ENCODE measurements at places on chromosomes 16 and 17.
A peak's percentile ranks its signal among the peaks of the same experiment; 100 is the strongest.

GRCh38 chr17:55285340-55286301 is 20.9 kb downstream of the HLF start:
- no peak for DNase-seq

GRCh38 chr17:50621574-50622031 is 13.1 kb upstream of the ABCC3 start:
- no peak for DNase-seq

GRCh38 chr17:48155889-48156611 is 48.5 kb downstream of the SNX11 start:
- DNase-seq, result no peak

DNA sequence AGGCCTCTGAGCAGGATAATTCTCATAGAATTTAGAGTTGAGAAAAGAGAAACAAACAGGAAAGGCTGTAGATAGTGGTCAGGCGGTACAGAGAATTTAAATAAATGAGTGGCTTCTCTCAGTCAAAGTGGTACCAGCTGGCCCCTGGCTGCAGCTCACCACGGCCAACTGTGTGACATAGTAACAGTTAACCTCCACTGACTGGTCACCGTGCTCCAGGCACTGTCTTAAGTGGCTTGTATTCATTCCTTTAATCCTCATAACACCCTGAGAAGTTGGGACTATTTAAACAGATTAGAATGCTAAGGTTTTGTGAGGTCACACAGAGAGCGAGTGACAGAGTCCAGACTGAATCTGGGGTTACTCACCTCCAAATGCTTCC is 108.9 kb downstream of the GNAO1 start:
- no peak for DNase-seq

DNA sequence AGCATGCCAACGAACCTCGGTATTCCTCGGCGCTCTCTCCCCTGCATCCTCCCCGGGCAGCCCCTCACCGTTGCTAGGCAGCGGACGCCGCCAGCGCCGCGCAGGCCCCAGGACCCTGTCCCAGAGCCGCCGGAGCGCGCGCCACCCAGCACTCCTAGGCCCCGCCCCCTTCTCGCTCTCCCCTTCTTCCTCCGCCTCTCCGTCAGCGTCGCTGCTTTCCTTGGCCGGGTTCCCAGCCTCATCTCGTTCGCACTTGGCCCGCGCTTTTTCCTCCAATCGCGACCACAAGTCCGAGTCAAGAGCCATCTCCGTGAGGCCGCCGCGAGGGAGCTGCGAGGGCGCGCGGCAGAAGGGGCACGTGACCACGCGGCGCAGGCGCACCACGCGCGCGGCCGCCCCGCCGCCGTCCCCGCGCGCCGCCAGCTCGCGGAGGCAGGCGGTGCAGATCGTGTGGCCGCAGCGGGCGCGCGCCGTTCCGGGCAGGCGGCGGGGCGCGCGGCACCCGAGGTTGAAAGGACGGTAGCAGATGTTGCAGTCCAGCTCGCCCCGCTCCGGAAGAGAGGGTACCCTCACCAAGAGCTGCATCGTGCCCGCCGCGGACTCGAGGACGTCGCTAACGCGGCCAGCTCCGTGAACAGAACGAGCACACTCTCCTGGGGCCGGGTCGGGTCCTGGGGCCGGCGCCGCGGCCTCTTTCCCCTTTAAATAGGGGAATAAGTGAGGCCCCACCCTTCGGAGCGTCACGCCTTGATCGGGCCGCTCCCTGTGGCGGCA is at the start of gene RNF227:
RNF227 (minus strand) TSS at position 679 of the 774 bp plus-strand sequence; CDS start at position 585, 94 bp downstream.
- DNase-seq, result peak; percentile 80

DNA sequence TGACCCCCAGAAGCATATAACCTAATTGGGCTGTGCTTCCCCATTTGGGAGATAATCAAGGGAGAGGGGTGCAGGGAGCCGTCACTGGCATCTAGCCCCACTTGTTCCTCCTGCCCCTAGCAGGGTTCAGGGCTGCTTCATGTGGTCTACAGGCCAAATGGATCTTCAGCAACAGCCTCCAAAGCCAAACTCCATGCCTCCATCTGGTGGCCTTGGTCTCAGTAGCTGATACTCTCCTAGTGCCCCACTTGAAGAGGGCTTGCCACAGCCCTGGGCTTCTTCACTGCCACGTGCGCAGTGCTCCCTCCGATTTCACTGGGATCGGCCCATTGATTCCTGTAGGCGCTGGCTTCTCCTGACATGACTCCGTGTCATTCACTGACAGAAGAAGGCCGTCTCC is 24.6 kb downstream of the LYRM9 start:
- DNase-seq, result no peak

DNA sequence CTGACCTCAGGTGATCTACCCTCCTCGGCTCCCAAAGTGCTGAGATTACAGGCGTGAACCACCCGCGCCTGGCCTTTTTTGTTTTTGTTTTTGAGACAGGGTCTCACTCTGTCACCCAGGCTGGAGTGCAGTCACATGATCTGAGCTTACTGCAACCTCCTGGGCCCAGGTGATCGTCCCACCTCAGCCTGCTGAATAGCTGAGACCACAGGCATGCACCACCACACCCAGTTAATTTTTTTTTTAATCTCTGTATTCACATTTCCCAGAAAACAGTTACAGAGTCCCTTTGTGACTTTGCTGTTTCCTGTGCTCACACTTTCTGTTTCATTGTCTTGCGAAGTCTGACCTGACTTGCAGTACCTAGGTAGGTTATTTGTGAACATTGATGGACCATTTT is 2.7 kb downstream of the CLUAP1 start:
- DNase-seq, result peak; percentile 39

DNA sequence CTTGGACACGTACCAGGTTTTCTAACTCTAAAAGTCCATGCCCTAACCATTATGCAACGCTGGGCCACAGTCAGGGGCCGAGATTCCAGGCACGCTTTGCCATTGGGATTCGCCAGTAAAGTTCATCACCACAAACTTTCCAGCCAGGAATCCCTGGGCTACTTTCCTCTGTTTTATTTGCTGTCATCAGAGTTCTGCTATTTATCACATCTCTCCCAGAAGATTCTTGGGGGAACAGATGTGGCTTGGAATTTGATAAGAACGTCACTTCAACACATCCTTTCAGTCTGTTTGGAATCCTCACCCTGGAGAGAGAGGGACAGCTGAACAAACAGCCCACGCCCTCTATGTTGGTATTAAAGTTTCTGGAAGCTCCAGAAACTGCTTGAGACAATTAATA is 109.6 kb upstream of the CACNG3 start:
- no peak for DNase-seq

DNA sequence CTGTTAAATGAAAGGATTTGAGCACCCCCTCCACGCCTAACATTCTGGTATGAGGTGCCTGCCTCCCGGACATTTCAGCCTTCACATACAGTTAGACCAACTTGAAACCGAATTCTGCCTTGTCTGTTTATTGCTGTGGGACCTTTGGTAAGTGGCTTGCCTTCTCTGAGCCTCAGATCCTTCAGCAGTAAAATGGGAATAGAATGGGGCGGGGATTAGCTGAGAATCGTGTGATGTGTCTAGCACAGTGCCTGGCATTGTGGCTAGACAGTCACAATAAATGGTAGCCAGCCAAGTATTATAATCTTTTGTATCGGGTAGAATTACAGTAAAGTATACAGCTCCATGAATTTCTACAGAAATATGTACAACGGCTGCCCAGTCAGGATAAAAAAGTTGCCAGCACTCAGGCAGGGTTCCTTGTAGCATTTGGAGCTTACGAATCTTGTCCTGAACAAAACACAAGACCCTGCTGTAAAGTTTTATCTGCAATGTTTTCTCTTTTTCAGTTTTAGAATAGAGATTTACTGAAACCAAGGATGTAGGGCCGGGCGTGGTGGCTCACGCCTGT is 786 bp downstream of the TMC7 start:
- DNase-seq, result no peak

GRCh38 chr16:83887080-83887479 is 11.8 kb upstream of the MLYCD start:
- no peak for DNase-seq

DNA sequence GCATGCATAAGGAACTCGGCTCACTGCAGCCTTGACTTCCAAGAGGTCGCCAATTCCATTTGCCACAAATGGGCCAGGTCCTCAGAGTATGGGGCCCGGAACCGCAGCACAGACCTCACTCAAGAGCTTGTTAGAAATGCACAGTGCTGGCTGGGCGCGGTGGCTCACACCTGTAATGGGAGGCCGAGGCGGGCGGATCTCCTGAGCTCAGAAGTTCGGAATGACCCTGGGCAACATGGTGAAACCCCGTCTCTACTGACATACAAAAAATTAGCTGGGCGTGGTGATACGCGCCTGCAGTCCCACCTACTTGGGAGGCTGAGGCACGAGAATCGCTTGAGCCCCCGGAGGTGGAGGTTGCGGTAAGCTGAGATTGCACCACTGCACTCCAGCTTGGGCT is 19.6 kb upstream of the N4BP1 start:
- DNase-seq, result no peak

DNA sequence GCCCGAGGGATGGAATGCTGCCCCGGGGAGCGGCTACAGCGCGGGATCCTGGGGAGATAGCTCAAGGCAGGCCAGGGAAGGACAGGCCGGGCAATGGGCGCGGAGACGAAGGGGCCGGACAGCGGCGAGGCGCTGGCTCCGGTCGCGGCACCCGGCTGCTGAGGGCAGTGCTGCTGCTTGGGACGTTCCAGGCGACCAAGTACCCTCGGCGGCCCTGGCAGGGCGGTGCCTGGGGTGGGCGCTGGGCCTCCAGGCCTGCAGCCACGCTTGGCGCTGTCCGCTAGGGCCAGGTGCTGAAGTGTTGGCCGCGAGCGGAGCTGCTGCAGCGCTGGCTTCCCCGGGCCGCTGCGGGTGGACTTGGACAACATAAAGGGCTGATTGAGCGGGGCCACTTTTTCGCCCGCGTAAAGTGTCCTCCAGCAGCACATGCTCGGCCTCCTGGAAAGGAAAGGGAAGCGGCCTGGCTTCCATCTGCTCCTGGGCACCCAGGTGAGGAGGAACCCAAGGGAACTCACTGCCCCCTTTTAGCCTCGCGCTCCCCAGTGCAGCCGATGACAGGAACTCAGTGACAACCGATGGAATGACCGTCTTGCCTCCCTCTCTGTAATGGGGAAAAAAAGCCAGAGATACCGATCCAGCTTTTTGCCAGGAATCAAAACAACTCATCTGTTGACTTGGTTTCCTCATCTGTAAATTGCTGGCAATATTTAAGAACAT is 23.7 kb downstream of the CLEC3A start:
- peak; percentile 34 for DNase-seq

GRCh38 chr16:2586241-2586640 is 48.4 kb downstream of the PDPK1 start:
- no peak for DNase-seq

DNA sequence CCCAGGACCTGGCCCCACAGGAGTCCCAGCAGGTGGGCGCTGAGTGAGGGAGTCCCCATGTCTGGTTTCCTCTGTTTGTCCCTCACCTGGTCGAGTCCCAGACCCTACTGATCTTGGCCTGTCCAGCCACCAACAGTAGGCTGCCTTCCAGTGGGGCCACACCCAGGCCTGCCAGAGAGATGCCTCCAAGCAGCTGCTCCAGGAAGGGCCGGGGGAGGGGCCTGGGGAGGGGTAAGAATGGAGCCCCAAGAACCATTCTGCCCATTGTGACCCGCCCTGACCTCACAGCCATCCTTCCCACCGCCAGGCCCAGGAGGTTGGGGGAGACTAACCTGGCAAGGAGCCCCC is 736 bp downstream of the SPATA20 start:
- no peak for DNase-seq

DNA sequence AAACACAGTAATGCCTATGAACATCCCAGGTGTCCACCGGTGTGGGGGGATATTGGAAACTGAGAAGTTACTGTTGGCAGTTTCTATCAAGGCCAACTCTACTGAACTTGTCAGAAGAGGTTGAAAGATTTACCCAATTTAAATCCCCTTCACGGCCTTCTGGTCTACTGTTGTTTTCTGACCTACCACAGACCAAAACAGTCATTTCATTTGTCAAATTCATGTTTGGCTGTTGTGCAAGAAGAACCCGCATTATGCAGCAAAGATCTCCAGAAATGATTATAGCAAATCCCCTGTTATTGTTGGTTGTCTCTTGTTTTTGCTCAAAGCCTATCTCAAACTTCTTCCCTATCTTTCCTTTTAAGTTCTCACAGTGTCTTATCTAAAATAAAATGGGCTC is 73.1 kb upstream of the MAF start:
- DNase-seq, result no peak

DNA sequence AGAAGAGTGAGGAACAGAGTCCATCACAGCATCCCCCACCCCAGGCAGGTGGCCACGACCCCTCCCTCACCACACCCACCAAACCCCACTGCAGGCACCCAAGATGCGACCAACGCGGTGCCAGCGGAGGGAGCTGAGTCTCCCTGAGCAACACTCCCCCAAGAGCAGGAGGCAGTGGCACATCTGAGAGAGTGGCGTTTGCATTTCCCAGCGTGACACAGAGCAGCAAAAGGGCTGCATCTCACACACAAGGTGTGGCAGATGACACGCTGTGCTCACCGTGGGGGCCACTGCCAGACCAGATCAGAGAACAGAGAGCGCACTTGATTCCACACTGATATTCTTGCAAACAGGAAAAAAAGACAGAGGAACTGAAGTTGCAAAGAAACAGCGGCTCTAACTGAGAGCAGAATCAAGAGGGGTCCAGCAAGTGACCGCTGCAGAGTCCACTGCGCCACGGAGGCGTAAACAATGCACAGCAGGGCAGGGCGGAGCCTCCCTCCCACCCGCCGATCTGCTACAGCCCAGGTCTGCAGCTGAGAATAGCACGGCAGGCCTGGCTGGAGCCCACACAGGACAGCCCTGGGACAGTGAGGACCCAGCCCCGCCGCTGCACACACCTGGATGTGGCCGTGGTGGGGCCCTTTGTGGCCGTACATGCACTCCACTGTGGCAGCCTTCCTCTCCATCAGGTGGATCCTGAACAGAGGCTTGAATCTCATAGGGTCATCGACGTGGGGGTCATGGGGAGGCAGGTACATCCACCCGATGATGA is 26.0 kb upstream of the C16orf95 start:
- DNase-seq, result no peak

DNA sequence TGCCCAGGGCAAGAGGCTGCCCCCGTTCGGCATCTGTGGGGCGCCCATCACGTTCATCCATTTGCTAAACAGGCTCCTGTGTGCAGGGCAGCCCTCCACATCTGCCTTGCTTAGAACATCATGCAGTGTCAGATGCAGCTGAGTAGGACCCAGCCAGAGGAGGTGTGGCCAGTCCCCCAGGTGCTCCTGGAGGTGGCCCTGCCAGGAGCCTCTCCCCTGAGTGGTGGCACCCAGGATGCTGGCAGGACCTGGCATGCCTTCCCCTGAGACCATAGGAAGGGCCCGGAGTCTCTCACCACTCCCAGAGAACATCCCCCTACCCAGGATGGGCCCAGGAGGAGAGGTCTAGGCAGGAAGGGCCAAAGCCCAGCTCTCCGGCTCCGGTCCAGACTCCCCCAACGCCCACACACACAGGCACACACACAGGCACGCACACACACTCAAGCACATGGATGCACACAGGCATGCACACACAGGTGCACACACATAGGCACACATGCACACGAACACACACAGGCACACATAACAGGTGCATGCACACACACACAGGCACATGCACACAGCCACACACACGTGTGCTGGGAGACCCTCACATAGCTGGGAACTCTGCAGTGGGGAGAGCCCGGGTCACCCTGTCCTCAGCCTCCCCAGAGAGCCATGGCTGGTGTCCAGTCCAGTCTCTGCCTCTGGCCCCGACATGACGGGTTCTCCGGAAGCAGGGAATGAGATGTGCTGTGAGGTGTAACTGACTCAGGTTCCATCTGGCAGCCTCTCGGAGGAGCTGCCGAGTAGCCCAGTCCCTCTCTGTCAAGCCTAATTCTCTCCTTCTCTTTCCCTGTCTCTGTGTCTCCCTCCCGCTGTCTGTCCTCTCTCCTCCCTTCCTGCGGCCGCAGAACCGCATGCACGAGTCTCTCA is 74.6 kb downstream of the AMFR start:
- DNase-seq, result no peak

GRCh38 chr17:20189302-20189701 is 180.1 kb downstream of the SPECC1 start:
- no peak for DNase-seq

- no peak for DNase-seq
Observed at GRCh38 chr16:30143347-30143702, 20.3 kb upstream of the MAPK3 start.

All from stimulated activated CD4-positive, alpha-beta T cell treated with anti-CD3 and anti-CD28 coated beads, TNF-alpha, amount 100 ng/mL, for 24 hours (primary cell).